Esophagus squamous epithelium (tissue), 5 donors: ENCODE measurements at places on chromosomes 7 and 10.

- no peak for DNase-seq
These were observed 23.3 kb downstream of the MYOF start for GRCh38 chr10:93458821-93459257.

DNA sequence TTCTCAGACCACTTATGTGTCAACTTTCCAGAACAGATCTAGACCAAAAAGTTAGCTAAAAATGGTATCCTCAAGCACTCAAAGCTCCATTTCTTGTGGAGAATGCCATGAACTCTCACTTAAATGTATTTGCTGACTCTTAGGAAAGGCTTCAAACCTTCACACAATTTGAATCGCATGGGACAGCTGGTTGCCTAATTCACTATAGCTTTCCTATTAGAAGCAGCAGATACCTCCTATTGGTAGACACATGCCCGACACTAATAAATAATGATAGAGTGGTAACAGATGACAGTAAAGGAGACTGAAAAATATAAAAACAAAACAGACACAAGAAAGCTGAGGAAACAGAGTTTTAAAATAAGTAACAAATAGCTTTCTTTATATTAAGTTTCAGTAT, 818.5 kb downstream of the XPNPEP1 start:
- DNase-seq, result no peak

DNA sequence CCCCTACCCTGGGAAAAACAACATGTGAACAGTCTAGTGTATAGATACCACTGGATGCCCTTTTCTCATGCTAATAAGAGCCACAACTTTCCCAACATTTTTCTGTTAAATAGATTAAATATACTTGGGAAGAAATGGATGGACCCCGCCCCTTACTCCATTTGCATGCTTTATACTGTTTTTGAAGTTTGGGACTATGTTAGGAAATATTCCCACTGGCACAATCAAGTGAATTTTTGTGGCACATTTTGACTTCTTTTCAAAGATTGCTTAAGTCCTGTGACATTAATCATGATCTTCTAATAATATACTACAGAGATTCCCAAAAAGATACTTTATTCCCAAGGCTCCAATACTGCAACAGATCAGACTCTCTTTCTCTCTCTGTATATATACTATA, 216.6 kb downstream of the TWIST1 start:
- DNase-seq, result no peak

GRCh38 chr7:140390034-140390433, 8.3 kb downstream of the SLC37A3 start:
- no peak for DNase-seq

GRCh38 chr7:39712751-39713150, 89.4 kb downstream of the RALA start:
- DNase-seq, result no peak

GRCh38 chr7:15084368-15084767, 181.8 kb upstream of the DGKB start:
- no peak for DNase-seq

DNA sequence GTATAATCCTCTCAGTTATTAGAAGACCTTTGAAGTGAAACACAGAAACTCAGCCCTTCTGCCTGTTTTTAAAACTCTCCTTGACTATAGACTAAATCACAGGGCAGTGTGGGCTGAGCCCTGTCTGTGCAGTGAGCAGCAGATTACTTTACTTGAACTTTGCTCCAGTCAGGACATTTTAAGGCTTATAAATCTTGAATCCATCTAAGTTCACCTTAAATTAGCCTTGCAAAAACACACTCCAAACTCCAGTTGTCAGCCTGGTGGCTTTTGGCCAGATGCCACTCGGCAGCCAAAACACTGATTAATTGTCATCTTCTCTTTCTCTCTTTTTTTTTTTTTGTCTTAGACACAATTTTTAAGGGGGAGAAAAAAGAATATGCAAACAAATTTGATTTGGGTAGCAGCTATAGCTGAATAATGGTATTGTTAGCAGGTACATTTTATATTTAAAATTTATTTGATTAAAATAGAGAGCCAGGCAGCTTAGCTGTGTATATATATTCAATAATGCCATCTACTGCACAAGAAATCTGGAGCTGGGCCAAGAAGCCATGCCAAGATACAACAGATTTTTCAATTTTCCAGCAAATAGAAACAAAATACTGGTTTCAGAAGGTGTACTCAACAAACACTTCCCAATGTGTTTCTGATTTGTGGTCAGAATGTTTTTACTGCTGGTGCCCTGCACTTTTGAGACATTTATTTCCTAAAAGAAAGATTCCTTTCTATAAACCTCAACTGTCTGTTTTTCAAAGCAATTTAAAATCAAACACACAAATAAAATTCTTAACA, 247.7 kb downstream of the TFEC start:
- no peak for DNase-seq

DNA sequence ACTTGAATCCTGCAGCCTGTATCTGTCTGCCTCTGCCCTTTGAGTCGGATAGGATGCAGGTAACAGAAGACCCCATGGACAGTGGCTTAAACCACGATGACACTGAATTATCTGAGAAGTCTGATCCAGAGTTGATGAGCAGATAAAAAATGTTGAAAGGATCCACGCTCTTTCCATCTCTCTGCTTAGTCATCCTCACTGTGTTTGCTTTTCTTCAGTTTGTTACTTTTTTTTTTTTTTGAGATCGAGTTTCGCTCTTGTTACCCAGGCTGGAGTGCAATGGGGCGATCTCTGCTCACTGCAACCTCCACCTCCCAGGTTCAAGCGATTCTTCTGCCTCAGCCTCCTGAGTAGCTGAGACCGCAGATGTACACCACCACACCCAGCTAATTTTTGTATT, 36.9 kb upstream of the GOLGA7B start:
- no peak for DNase-seq

- no peak for DNase-seq
These were observed 45.0 kb upstream of the FOXL3 start for GRCh38 chr7:244974-245373.

DNA sequence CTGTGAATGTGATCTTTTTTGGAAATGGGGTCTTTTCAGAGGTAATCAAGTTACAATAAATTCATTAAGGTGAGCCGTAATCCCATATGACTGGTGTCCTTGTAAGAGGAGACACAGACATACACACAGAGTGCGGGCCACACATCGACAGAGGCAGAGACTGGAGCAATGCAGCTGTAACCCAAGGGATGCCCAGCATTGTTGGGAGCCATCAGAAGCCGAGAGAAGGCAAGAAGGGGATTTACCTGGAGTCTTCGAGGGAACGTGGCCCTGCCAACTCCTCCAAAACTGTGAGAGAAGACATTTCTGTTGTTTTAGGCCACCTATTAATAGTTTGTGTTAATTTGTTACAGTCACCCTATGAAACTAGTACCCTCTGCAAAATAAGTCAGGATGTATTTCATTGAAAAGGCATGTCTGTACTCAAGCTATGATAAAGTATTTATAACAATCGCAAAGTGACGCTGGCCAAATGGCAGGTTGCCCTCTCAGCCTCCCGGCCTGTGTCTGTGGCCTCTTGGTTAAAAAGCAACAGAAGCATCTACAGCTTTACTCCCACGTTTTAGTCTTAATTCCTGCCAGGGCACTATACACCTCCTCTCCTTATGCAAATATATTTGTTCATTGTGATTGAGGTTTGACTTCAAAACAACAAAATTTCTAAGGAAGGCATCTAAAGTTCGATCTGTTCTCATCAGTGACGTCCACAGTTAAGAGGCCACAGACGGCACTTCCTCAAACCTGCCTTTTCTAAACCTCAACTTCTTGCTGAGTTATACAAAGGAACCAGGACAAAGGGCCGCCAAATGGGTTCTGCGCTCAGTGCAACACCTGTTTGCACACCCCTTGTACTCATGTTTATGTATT, 46.8 kb downstream of the HIPK2 start:
- no peak for DNase-seq

DNA sequence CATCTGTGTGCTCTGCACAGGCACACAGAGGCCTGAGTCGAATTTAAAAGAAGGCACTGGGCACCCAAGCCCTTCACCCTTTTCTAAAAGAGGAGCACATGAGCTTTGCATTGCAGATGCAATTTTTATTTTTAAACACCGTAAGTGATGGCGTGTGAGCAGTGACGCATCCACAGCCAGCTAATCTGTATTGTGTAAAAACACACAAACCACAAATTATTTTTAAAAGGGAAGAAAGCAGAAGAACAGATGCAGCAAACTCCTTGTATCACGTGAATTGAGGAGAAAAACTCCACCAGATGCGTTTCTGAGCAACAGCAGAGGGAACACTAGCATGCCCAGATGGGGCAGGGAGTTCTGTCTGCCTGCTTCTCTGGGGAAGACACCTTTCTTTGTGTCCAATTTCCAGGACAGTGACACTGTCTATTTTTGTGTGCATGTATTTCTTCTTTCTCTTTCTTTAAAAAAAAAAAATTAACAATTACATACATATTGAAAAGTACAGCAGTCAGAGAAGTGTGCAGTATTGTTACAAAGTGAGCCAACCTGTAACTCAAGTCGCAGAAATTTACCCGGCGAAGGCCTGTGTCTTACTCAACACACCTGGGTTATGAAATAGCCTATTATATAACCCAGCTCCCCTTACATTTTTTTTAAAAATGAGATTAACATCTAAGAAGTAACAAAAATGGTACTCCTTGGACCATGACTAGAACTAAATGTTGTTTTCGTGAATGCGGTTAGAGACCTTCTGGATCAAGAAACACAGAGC, 39.2 kb downstream of the EEPD1 start:
- no peak for DNase-seq

DNA sequence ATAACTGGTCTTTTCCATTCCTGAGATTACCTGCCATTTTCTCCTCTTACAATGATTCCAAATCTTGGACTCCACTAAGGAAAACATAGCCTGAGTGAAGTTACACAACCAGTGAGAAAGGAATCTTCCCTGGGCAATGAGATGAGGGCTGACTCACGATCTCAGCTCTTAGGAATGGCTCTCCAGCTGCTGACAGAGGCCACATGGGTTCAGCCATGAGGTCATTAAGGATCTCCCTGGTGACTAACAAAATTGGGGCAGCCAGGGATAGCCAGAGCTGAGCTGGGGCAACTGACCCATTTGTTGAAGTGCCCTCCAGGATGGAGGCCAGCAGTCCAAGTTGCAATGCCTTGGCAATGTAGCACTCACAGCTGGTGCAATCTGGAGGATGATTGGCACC, 78.7 kb upstream of the MKLN1 start:
- no peak for DNase-seq

DNA sequence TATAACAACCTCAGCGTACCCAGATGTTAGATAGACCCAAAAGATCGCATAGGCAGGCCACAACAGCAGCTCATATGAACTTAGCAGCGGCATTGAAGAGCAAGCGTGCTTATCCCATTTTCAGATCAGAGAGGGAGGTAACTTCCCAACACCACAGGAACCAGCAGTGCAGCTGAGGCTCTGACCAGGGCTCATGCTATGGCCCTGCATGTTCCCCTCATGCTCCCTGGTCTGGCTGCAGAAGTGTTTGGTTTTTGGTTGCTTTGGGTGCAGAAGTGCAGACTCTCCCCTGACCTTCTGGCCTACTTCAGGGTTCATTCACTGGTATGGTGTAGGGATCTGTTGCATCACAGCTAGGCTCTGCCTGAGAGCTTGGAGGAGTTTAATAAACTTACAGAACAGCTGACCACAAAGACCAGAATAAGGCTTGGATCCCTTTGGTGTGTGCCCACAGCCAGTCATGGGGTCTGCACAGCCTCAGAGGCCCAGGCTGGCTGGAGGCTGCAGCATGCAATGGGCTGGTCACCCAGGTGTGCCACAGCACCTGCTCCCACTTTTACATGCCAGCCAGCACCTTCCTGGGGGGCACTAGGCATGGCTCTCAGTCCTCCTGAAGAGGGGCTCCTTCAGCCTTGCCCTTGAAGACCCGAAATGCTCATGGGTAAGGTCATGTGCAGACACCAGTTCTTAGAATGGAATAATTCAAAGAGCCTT, 9.1 kb upstream of the CXCL12 start:
- no peak for DNase-seq

DNA sequence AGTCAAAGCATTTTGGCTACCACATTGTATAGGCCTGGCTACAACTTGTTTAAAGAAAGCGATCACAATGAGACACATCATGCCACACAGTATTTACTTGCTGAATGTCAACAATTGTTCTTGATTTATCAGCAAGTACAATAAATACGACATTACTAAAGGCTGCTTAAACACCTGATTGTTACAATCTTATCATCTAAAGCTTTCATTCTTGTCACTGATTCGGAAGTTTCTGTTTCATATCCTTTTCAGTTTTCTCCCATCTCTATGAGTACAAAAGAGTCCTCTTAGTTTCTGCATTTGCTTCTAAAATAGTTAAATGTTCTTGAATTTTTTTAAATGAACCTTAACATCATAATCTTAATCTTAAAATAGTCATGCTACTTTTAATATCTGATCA, 128.1 kb upstream of the LRRN3 start:
- no peak for DNase-seq

DNA sequence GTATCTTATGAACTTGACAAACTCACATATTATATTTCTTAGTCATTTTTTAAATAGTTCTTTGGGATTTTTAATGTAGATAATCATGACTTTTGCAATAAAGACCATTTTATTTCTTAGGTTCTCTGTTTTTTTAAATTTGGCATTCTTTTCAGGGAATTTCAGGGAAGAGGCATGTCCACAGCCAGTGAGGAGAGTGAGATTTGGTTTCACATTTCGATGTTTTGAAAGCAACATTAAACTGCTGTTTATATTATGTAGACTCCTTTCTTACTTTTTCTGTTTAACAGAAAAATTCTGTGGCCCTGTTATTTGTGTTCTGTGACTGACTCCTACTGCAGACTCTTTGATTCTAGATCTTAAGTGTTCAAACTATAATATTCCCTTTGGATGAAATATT, 153.7 kb downstream of the FAM107B start:
- DNase-seq, result no peak

GRCh38 chr7:50679218-50680007, 103.3 kb downstream of the GRB10 start:
- DNase-seq, result no peak

DNA sequence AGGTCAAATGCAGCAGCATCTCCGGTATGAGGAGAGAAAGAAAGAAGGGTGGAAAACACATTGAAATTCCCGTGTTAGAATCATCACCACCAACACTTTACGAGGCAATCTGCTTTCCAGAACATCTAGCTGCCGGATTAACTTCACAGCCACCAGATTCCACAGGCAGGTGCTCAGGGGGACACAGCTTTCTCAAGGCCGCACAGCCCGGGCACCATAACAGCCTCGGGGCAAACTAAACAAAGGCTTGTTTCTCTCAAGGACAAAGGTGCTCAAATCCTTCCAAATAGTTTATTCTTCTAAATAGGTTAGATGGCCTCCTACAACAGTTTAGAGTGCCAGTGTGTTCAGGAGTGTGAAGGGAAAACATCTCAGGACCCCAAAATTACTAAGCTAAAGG, 156.3 kb downstream of the DIP2C start:
- DNase-seq, result no peak
